ENCODE measurements at places on chromosomes 4 and X. TPM values are rescaled to one million over a fixed set of nuclear protein-coding genes. Genes with fewer than 3 reads are reported as not detected.

TLL1 gene
- 1.2 TPM for total RNA-seq

TNMD gene
- total RNA-seq = not detected

RNF128 gene
- total RNA-seq = 144 TPM

CCDC160 gene
- total RNA-seq = 2.3 TPM

CSAG3 gene
- not detected for total RNA-seq

PGK1 gene
- total RNA-seq = 317 TPM

SOWAHD gene
- total RNA-seq = 4.7 TPM

MAGEA3 gene
- total RNA-seq = not detected
